Small intestine (tissue), 16 donors: ENCODE measurements at places on chromosomes 5 and 9.

GRCh38 chr5:177300236-177300880, 3.2 kb downstream of the RAB24 start:
- DNase-seq = peak; percentile 95

DNA sequence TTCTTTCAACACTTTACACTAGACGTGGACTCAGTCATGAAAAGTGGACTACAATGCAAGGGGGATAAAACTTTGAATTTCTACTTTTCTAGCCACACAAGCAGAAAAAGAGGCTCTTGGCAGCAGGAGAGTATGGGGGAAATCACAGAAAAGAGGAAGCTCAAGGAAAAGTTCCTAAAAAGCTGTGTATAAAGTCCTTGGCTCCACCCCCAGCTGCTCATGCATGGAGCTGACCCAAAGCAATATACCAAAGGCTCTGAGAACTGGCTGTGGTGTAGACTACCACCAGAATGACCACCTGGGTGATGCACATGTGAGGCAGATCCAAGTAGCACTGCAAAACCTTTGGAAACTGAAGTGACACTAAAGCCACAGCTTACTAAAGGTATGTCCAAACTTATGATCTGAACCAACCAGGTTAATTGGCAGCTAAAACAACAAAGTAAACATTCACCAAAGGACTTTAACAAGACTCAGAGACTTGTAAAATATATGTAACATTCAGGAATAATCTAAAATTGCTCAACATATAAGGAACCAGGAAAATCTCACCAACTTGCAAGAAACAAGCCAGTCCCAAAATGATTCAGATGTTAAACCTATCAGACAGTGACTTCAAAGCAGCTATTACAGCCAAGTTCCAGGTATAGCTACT, 55.5 kb upstream of the RASGRF2 start:
- DNase-seq = no peak

DNA sequence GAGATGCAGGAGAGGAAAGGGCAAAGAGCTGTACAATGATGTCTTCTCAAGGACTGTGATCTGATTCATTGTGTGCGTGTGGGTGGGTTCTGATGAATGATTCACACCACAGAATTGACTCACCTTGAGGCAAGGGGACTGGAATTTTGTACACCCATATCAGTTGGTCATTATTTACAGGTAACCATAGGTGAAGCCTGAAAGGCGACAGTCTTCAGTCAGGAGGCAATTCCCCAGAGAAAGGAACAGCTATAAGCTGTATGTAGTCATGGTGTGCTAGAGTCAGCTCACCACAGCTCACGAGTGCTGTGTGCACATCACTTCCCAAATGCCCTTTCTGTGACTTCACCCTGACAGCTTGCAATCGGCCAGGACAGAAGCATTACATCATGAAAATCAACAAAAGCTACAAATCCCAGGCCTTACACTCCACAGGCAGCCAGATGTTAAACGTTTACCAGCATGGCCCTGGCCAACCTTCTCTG, 87.6 kb upstream of the RPS23 start:
- no peak for DNase-seq

DNA sequence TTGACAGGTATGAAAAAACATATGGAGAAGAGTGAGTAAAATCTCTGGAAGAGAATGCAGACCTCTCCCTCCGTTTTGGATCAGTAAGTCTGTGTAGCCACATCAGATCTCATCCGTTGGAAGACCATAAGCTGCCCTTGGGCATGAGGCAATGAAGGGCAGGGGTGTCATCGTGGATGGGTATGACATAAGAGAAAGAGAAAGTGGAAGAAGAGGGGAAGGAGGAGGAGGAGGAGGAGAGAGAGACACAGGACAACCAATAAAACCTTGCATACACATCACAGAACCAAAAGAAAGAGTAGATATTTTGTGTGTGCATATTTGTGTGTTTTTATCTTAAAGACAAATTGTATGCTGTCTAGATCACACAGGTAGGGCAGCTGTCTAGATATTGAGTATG, 50.7 kb downstream of the PRRC1 start:
- DNase-seq = no peak

- DNase-seq = peak; percentile 72
Measured at GRCh38 chr5:83718195-83718825, 2.3 kb downstream of the HAPLN1 start.

DNA sequence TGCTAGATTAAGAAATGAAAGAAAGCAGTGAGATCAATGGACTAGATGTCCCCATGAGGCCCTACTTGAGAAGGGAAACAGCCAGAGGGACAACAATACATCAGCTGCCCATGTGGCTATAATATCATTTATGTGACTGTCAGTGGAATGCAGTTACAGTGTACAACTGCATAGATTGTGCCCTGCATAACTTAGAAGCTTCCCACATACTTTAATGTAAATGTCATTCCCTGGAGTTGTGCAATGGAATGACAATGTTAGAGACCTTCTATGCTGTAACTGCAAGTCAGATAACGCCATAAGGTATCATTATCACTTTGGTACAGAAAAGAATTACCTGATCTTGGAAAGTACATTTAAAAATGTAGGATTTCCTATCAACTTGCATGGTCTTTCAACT, 67.4 kb downstream of the FBN2 start:
- no peak for DNase-seq

- DNase-seq = no peak
Measured at GRCh38 chr9:111916234-111916645, 19.6 kb downstream of the UGCG start.

- DNase-seq = no peak
Measured at GRCh38 chr9:92429836-92430235, 5.6 kb upstream of the OMD start.

DNA sequence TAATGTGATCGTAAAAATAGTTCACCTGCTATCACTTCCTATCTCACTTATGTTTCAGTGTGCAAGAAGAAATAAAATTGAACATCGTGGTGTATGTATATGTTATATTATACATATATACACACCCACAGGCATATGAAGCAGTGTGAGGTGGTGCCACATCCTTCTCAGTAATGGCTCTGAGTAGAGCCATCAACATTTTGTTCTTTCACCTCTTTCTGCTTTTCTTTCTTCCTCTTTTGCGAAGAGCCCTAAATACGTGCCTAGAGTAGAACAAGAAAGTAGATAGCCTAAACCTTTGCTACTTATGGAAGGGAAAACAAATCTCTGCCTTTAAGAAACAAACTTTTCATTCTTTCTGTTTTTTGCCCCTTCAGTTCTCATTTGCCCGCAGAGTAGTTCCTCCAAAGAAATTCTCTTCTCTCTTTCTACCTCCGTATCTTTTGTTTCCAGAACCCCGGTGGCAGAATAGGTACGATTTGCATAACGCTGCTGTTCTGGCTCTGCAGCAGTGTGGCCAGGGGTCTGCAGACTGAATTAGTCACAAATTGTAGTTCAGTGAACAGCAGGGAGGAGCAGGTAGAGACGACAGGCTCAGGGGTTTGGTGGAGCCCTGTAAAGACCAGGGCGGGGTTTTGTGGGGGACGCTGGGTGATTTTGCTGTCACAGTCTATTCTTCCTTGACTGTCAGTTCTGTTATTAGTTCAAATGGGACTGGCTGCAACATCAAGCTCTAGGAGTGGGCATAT, 40.5 kb upstream of the PJA2 start:
- no peak for DNase-seq

DNA sequence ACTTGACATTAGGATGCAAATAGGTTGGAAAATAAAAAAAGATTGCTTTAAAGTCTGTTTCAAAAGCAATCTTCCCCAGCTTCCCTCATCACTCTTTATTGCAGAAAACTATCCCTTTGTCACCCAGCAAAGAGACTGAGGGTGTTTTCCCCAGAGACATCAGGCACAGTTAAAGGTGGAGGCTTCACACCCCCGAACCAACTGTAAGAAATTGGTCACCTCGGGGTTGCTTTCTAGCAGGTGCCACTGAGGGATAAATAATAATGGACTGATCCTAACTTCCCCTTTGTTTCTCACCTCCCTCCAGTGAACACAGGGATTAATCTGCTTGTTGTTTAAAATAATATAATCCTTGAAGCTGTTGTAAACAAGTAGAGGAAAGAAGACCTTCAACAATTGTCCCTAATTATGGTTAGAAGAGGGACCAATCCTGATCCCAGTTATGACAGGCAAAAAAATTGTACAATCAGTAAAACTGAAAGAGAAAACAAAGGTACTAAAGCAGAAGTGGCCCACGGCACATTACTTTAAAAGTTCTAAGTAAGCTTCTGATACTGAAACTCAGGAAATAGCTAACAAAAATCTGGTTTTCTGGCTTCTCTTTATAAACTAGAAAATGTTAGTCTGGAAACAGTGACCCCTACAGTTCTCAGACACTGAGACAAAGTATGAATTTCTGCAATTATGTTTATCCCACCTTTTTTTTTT, 6.6 kb upstream of the PCSK1 start:
- DNase-seq = no peak

DNA sequence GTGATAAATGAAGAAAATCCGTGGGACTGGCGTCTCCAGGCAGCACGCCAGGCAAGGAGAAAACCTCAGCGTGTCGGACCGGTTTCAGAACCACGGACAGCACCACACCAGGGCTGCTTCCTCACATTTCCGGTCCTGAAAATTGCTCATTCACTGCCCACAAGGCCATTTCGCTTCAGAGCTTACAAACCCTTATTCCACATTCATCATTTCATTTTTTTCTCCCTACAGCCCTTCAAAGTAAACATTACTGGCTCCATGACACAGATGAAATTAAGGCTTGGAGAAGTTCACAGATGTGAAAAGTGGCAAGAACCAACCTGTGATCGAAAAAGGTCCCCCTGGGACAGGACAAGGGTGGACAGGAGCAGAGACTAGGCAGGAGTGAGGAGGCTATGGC, 1.5 kb upstream of the GPRIN1 start:
- DNase-seq = peak; percentile 83

DNA sequence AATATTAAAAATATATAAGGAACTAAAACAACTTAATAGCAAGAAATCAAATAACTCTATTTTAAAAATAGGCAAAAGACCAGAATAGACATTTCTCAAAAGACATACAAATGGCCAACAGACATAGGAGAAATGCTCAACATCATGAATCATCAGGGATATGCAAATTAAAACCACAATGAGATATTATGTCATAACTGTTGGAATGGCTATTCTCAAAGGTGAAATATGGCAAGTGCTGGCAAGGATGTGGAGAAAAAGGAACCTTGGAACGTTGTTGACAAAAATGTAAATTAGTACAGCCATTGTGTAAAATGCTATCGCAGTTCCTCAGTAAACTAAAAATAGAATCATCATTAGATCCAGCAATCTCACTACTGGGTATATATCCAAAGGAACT, 468.5 kb downstream of the NFIB start:
- DNase-seq = no peak

- DNase-seq = no peak
Measured at GRCh38 chr9:15157381-15157780, 149.6 kb downstream of the TTC39B start.

DNA sequence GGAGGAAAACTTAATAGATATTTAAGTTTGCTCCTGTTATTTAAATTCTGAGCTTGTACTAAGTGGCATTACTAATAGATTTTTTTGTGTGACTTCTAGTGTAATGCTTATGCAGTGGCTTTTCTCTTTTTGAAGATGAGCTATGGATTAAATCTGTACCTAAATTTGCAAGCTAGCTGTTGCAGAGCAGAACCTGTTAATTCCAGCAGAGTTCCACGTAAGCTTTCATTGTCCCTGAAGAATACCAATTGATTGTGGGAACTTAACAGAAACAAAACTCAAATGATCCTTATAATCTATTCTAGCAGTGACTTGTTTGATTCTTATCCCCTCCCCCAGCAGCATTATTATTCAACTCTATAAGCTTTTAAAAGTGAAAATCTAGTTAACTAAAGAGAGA, 51.7 kb downstream of the MAN2A1 start:
- DNase-seq = no peak

GRCh38 chr5:123441408-123441807, 18.2 kb upstream of the CEP120 start:
- DNase-seq = no peak

GRCh38 chr9:20466328-20467008, 155.8 kb downstream of the MLLT3 start:
- DNase-seq = no peak

DNA sequence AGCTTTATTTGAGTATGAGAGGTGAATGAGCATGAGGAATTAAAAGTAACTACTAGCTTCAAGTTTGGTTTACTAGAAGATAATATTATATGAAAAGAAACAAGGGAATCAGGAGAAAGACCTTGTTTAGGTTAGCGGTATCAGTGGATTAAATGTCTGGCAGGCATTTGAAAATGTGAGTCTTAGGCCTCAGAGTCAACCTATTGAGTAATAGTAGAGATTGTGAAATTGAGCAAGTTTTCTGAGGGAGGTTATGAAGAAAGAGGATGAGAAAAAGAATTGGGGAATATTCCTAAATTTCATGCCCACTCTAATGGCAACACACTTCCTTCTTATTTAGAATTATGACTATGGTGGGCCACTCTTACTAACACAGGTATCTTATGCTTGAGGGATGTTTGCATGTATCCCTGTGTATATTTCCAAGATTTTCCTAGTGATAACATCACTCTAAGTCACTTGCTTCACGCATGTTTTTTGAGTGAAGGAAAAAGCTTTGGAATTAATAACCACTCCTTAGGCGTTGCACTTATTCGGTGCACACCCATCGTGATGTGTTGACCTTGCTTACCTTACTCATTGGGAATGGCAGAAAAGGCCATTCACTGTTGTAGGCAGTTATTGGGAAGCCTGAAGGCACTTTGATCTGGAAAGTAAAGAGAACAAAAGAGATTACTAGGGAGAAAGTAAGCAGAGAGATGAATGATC, 8.2 kb upstream of the ELL2 start:
- DNase-seq = no peak

GRCh38 chr5:134083517-134083916, 31.0 kb upstream of the TCF7 start:
- no peak for DNase-seq

DNA sequence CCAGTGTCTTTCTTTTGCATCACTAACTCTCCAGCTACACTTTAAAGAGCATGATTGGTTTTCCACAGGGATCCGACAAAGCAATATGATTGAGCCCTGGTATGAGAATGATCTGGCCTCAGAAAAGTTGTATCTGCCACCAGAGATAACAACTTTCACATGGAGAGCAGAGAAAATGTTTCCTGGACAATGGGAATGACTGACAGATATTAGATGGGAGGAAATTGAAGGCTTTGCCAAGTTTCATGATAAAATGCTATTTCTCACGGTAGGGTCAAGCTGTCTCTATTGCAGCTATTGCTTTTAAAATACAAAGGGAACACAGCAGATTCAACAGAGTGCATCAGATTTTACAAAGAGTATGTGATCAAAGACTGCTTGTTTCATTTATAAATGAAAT, 56.4 kb upstream of the GLIS3 start:
- no peak for DNase-seq
